Epithelial cell of proximal tubule (primary cell): ENCODE measurements at places on chromosomes 2 and 18.

- peak; percentile 94 for DNase-seq
Measured at GRCh38 chr2:42138163-42139015, 30.8 kb upstream of the EML4 start.

DNA sequence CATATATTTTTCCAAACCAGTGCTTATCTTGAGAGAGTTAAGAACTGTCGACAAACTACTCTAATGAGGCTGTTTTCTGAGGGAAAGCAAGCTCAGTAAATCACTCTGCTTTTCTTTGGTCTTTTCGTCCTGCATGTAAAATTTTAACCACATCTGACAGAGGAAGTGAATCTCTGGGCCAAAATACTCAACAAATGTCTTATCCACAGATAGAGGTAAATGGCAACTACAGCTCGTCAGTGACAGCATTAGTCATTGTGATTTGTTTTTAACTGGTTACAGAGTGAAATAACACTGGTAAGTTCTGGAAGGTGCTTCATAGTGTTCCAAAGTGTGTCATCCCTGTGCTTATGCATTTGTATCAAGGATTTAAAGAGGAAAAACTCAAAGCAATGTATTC lies 82.6 kb upstream of the SLC8A1 start:
- no peak for DNase-seq

DNA sequence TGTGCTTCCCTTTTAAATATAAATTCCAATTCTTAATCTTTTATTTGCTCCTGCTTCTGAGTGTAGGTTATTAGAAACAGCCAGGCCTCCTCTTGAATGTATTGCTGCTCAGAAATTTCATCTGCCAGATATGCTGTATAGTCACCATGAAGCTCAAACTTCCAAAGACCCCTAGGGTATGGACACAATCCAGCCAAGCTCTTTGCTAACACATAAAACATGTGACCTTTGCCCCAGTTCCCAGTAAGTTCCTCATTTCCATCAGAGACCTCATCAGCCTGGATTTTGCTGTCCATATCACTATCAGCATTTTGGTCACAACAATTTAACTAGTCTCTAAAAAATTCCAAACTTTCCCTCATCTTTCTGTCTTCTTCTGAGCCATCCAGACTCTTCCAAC lies 75.2 kb downstream of the MAP2 start:
- no peak for DNase-seq

- DNase-seq, result no peak
Measured at GRCh38 chr2:74548900-74549826, 4.6 kb downstream of the LOXL3 start.

- no peak for DNase-seq
Measured at GRCh38 chr2:98134172-98135005, 47.4 kb downstream of the VWA3B start.

DNA sequence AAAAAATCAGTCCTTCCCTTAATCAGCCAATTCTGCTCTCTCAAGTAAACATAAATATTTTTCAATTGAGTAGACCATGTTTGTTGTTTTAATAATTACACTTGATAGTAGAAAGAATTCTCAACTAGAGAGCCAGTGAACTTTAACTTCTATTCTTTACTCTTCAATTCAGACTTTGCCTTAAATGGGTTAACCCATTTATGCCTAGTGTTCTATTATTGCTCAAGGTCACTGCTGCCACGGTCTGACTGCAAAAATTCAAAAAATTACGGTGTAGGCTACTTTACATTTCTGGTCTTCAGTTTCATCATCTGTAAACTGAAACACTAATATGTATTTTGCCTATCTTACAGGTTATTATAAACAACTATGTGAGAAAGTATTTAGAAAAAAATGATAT lies 103.1 kb downstream of the TLK1 start:
- no peak for DNase-seq

GRCh38 chr2:4338345-4338744 lies 635.0 kb downstream of the DCDC2C start:
- DNase-seq, result no peak
